Tibial nerve (tissue), 4 donors: ENCODE measurements at places on chromosomes 6 and 20.

- no peak overlapping the region for H3K4me3 ChIP-seq
- no peaks in the 10 kb centered on the region for H3K27me3 ChIP-seq
- no peak for DNase-seq
- H3K36me3 ChIP-seq = no peaks in the 10 kb centered on the region
- no peak overlapping the region for H3K27ac ChIP-seq
- no peaks in the 10 kb centered on the region for H3K4me1 ChIP-seq
These were observed 155.3 kb upstream of the EYA4 start for GRCh38 chr6:133085896-133086295.

GRCh38 chr6:84166395-84166794, 61.0 kb downstream of the CEP162 start:
- no peaks in the 10 kb centered on the region for H3K27me3 ChIP-seq
- DNase-seq = no peak
- H3K36me3 ChIP-seq = no peaks in the 10 kb centered on the region
- H3K27ac ChIP-seq = no peak overlapping the region
- no peak overlapping the region for H3K4me3 ChIP-seq
- H3K4me1 ChIP-seq = no peaks in the 10 kb centered on the region

DNA sequence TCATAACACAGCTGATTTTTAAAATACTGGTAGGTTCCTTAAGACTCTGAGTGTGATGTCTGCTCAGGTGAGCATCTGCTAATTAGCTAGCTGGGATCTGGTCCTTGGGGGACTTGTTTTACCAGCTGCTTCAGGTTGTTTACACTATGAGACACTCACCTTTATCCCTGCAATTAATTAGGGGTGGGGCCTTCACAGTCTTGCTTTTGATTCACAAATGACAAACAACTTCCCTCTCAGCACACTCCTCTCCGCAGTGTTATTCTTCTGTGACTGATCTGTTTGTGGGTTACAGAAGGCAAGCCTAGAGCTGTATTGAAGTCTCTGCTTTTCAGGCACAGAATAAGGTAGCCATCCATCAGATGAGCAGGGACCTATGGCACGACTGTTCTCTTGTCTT, 62.0 kb upstream of the CD83 start:
- no peak for DNase-seq
- H3K4me1 ChIP-seq = no peaks in the 10 kb centered on the region
- no peak overlapping the region for H3K27ac ChIP-seq
- H3K4me3 ChIP-seq = no peak overlapping the region

GRCh38 chr6:32170294-32170693, 5.6 kb downstream of the AGPAT1 start:
- peaks cover 63% of the 10 kb centered on the region for H3K36me3 ChIP-seq
- H3K27me3 ChIP-seq = no peaks in the 10 kb centered on the region
- peaks cover 38% of the 10 kb centered on the region for H3K4me1 ChIP-seq
- peak overlapping the region; percentile 88 for H3K27ac ChIP-seq
- H3K4me3 ChIP-seq = no peak overlapping the region

DNA sequence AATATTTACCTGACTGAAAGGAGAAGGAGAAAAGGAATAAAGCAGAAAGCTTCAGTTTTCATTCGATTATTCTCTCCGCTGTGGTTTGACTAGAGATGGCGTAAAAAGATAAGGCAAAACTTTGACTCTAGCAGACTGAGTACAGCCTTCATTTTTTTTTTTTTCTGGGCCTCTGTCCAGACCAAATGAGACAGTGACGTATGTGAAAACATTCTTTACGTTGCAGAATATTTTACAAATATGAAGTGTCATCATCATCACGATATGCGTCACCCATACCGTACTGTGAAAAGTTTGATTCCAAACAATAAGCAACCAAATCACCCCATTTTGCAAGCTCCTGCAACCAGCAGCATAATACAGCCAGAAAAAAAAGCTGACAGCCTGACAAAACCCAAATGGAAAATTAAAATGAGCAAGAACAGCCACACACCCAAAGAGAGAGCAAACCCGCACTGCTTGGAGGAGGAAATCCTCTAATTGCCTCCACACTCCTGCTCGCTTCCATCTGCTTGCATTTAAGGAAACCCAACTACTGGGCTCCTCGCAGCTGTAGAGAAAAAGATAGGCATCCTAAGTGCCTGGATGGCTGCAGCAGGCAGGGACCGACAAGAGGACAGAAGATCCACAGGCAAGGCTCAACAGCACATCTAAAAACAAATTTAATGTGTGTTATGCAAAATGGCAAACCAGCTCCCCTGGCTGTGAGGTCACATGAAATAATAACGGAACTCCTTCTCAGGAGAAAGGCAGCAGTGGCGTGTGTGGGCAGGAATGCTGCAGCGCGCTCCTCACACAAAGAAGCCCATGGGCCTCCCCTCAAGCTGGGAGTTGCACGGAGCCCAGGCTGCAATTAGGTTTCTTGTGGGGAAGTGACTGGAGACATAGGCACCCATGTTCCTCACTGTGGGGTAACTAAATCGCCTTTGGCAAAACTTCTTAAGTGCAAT, 113.1 kb downstream of the FYN start:
- no peaks in the 10 kb centered on the region for H3K27me3 ChIP-seq
- H3K4me3 ChIP-seq = no peak overlapping the region
- no peak for DNase-seq
- no peaks in the 10 kb centered on the region for H3K36me3 ChIP-seq
- H3K4me1 ChIP-seq = peaks cover 33% of the 10 kb centered on the region
- H3K27ac ChIP-seq = peak overlapping the region; percentile 58

DNA sequence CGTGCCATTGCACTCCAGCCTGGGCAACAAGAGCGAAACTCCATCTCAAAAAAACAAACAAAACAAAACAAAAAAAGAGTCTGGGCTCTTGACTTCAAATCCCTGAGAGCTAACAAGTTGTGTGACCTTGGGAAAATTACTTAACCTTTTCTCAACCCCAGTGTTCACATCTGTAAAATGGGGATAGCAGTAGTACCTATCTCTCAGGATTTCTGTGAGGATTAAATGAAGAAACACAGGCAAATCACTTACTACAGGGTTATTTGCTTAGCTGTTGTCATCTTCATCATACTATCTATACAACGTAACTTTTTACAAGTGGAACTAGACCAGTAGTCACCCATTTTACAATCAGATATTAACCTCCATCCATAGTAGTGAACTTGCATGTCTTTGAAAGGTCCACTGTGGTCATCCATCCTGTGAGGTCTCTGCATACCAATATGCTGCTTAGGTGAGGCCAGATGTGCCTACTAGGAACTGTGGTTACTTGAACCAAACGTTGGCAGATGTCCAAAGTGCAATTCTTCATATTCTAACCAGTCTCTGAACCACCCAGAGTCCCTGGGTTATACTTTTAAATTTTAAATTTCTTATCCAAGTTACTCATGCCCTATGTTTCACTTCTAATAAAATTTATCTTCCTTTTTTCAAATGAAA, 128.9 kb upstream of the BEND3 start:
- H3K27me3 ChIP-seq = no peaks in the 10 kb centered on the region
- peaks cover 3% of the 10 kb centered on the region for H3K36me3 ChIP-seq
- H3K4me3 ChIP-seq = no peak overlapping the region
- H3K4me1 ChIP-seq = peaks cover 4% of the 10 kb centered on the region
- no peak overlapping the region for H3K27ac ChIP-seq

GRCh38 chr6:107820338-107821261, 3.5 kb downstream of the SCML4 start:
- H3K27me3 ChIP-seq = peaks cover 7% of the 10 kb centered on the region
- no peaks in the 10 kb centered on the region for H3K36me3 ChIP-seq
- H3K4me1 ChIP-seq = peaks cover 8% of the 10 kb centered on the region
- DNase-seq = no peak
- no peak overlapping the region for H3K27ac ChIP-seq
- peak overlapping the region; percentile 38 for H3K4me3 ChIP-seq

DNA sequence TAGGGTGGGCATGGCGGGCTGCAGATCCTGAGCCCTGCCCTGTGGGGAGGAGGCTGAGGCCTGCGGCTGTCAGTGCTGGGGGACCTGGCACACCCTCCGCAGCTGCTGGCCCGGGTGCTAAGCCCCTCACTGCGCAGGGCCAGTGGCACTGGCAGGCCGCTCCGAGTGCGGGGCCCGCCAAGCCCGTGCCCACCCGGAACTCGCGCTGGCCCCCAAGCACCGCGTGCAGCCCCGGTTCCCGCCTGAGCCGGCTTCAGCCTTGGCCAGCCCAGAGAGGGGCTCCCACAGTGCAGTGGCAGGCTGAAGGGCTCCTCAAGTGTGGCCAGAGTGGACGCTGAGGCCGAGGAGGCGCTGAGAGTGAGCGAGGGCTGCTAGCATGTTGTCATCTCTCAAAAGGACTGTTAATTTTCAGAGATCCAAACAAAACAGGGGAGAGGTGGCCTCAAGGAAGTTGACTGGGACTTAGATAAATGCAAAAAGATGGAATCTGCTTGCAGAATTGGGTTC, 74.5 kb upstream of the RBM24 start:
- no peaks in the 10 kb centered on the region for H3K27me3 ChIP-seq
- no peak for DNase-seq
- H3K27ac ChIP-seq = no peak overlapping the region
- no peaks in the 10 kb centered on the region for H3K36me3 ChIP-seq

- no peak overlapping the region for H3K4me3 ChIP-seq
- no peaks in the 10 kb centered on the region for H3K4me1 ChIP-seq
- DNase-seq = no peak
- no peaks in the 10 kb centered on the region for H3K36me3 ChIP-seq
These were observed 219.8 kb upstream of the STXBP5 start for GRCh38 chr6:146984251-146984924.

- no peak for DNase-seq
- peaks cover 65% of the 10 kb centered on the region for H3K36me3 ChIP-seq
- no peak overlapping the region for H3K27ac ChIP-seq
- no peaks in the 10 kb centered on the region for H3K27me3 ChIP-seq
These were observed 15.6 kb upstream of the MAPRE1 start for GRCh38 chr20:32804022-32804715.

DNA sequence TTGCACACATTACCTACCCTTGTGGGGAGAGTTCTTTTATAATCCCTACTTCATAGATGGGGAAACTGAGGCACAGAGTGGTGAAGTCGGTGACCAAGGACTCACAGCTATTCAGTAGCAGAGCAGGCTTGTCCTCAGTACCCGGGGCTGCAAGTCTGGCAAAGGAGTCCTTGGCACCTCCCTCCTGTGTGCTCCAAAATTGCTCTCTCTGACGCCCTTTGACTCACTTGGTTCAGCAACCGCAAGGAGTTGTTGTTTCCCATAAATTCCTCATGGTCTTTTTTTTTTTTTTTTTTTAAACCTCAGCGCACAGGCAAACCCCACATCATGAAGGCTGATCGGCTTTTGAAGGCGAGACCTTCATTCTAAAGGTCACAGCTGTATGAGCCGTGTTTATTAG, 143.2 kb downstream of the CEBPB start:
- no peaks in the 10 kb centered on the region for H3K27me3 ChIP-seq
- no peaks in the 10 kb centered on the region for H3K4me1 ChIP-seq
- H3K4me3 ChIP-seq = no peak overlapping the region
- no peak for DNase-seq
- no peaks in the 10 kb centered on the region for H3K36me3 ChIP-seq

GRCh38 chr6:3750317-3751076, 1.0 kb downstream of the PXDC1 start:
- H3K27ac ChIP-seq = peak overlapping the region; percentile 99
- DNase-seq = peak; percentile 89
- H3K36me3 ChIP-seq = no peaks in the 10 kb centered on the region
- H3K27me3 ChIP-seq = no peaks in the 10 kb centered on the region

DNA sequence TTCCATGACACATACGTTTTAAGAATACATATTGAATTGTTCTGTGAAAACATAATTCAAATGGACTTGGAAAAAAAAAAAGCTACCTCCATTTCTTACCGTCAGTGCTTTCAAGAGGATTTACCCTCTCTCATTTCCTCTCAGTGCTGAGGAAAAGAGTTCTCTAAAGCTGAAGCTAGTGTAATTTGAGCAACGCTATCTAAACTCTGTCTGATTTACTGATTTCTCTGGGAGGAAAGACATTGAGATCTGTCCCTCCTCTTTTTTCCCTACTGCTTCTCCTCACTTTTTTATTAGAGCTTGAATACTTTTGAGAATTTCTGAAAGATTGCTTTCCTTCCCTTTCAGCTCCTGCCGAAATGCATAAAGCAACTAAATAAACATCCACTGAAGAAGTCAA, 41.2 kb upstream of the GRIK2 start:
- H3K27me3 ChIP-seq = no peaks in the 10 kb centered on the region
- no peaks in the 10 kb centered on the region for H3K4me1 ChIP-seq
- no peak for DNase-seq
- H3K36me3 ChIP-seq = no peaks in the 10 kb centered on the region
- peak overlapping the region; percentile 36 for H3K27ac ChIP-seq
- H3K4me3 ChIP-seq = no peak overlapping the region

- no peak overlapping the region for H3K27ac ChIP-seq
- DNase-seq = no peak
- no peak overlapping the region for H3K4me3 ChIP-seq
- H3K36me3 ChIP-seq = no peaks in the 10 kb centered on the region
- H3K4me1 ChIP-seq = no peaks in the 10 kb centered on the region
These were observed 39.1 kb upstream of the ME1 start for GRCh38 chr6:83470001-83470400.

GRCh38 chr20:54267483-54268003, 59.7 kb downstream of the PFDN4 start:
- peak overlapping the region; percentile 70 for H3K27ac ChIP-seq
- H3K36me3 ChIP-seq = no peaks in the 10 kb centered on the region
- no peak overlapping the region for H3K4me3 ChIP-seq
- no peak for DNase-seq
- peaks cover 14% of the 10 kb centered on the region for H3K4me1 ChIP-seq

- H3K36me3 ChIP-seq = peaks cover 67% of the 10 kb centered on the region
- DNase-seq = no peak
- no peaks in the 10 kb centered on the region for H3K27me3 ChIP-seq
- H3K4me1 ChIP-seq = no peaks in the 10 kb centered on the region
These were observed 23.0 kb upstream of the TRPC4AP start for GRCh38 chr20:35115606-35116005.
